ENCODE measurements at places on chromosomes 16 and 17.

DNA sequence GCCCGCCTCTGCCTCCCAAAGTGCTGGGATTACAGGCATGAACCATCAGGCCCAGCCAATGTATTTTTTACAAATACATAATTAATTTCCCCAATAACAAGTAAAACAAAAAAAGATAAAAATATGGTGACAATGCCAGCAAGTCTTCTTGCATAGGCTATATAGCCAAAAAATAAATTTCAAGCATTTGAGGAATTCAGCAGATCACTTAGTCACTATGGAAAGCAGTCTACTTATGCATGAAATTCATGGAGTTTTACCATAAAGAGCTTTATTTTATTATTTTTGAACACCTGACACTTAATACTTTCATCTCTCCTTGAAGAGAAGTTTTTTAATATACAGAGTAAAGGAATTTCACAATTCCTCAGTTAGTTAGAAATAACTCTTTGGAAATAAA is 56.4 kb downstream of the BRIP1 start:
- no peak for DNase-seq

GRCh38 chr17:79752175-79752574 is 21.4 kb downstream of the ENPP7 start:
- DNase-seq = no peak

GRCh38 chr17:43689814-43690213 is 28.1 kb upstream of the MEOX1 start:
- no peak for DNase-seq

DNA sequence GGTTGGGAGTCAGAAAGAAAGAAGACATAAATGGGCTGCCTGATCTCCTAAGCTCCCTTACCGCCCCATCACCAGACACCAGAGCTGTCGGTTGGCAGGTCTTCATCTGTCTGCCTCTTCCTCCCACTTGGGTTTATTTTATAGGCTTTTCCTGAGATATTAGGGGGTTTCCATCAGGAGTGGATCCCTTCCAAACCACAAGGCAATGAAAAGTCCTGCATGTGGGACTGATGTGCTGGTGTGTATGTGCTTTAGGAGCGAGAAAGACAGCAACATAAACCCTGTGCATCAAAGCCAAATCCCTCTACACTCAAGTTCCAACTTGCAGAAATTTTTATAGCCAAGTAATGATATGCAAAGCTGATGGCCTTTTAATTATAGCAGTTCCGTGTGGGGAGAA is 389.5 kb downstream of the SLC39A11 start:
- no peak for DNase-seq

DNA sequence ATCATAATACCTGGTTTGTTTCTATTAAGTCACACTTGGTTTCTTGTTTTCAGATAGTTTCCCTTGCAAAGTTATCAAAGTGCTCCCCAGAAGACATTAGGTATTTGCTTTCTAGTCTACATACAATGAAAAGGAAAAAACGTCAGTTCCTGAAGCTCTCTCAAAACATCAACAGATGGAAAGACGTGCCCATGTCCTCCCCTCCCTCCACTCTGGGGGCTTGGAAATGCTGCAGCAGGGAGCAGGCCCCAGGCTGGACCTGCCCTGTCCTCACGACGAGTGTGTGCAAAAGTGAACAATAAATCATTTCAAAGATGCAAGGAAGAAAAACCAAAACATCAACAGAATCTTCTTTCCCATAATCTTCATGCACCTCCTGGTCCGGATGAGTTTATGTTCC is 118.5 kb downstream of the USP22 start:
- no peak for DNase-seq

DNA sequence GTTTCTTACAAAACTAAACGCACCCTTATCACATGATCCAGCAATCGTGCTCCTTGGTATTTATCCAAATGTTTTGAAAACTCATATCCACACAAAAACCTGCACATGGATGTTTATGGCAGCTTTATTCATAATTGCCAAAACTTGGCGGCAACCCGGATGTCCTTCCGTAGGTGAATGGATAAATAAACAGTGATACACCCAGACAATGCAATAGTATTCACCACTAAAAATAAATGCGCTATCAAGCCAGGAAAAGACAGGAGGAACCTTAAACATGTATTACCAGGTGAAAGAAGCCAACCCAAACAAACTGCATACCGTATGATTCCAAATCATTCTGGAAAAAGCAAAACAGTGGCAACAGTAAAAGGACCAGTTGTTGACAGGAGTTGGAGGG is 10.0 kb downstream of the SPATA32 start:
- no peak for DNase-seq

- no peak for DNase-seq
Observed at GRCh38 chr17:40058186-40058784, 4.1 kb upstream of the MED24 start.

- no peak for DNase-seq
Observed at GRCh38 chr17:58487589-58488427, at the start of gene HSF5. TSS of gene HSF5 (minus strand) at chr17:58488408. CDS start at chr17:58488274, 134 bp downstream.

DNA sequence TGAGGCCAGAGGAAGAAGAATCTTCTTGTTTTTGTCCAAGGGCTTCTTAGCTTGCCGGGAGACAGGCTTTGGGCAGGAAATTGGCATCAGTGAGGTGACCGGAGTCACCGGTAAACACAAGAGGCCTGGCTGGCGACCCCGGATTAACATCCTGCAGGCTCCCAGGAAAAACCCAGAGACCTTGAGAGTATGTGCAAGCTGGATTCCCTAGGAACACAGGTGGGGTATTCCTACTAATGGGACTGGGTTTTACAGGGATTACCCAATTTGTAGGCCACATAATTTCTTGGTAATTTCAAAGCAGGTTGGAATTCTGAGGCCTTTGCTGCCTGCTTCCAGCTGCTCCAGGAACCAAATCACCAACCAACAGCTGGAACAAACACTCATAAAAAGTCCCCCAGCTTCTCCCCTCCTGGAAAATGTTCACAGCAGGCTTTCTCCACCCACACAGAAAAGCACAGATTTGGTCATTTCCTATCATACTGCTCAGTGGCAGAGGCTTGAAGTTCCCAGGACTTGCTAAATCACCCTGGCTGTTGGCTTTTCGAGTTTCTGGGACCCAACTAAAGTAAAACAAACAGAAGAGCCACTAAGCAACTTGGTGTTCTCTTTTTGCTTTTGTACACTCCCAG is 258.8 kb downstream of the IRF8 start:
- no peak for DNase-seq

DNA sequence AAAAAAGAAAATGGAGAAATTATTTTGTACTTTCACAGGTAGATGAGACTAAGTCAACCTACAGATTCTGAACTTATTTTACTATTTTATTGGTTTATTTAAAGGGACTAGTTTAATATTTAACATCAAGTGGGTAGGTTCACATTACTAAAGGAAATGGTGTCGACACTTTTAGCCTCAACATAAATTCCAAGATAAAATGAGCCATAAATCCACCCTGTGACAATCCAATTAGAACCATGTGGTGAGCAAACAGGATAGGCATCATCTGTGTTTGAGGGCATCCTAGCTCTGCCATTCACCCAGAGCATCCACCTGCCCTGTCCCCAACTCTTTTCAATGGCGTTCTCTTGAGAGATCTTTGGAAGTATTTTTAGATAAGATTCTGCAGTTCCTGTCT is 92.8 kb upstream of the PMFBP1 start:
- no peak for DNase-seq

GRCh38 chr17:81556175-81556691 is 4.1 kb upstream of the FAAP100 start:
- DNase-seq = no peak

GRCh38 chr17:78125976-78126894 is 2.3 kb downstream of the TMC6 start:
- DNase-seq = no peak

GRCh38 chr17:624341-624860 is 90.2 kb downstream of the VPS53 start:
- DNase-seq = no peak

DNA sequence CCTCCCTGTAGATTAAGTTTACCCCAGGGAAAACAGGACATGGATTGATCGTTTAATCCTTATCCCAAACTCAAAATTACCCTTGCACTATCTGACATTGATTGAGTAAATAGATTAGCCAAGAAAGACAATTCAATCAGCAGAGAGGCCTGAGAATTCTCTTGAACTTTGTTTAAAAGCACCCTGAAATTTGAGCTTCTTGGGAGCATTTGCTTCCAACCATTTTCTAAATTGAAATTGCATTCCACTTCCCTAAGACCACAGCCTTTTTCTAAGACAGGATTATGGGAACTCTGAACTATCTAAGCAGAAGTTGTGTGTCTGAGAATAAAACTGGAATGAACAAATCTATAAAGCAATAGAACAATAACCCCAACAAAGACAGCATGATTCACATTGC is 76.6 kb upstream of the TNRC6A start:
- DNase-seq = no peak

DNA sequence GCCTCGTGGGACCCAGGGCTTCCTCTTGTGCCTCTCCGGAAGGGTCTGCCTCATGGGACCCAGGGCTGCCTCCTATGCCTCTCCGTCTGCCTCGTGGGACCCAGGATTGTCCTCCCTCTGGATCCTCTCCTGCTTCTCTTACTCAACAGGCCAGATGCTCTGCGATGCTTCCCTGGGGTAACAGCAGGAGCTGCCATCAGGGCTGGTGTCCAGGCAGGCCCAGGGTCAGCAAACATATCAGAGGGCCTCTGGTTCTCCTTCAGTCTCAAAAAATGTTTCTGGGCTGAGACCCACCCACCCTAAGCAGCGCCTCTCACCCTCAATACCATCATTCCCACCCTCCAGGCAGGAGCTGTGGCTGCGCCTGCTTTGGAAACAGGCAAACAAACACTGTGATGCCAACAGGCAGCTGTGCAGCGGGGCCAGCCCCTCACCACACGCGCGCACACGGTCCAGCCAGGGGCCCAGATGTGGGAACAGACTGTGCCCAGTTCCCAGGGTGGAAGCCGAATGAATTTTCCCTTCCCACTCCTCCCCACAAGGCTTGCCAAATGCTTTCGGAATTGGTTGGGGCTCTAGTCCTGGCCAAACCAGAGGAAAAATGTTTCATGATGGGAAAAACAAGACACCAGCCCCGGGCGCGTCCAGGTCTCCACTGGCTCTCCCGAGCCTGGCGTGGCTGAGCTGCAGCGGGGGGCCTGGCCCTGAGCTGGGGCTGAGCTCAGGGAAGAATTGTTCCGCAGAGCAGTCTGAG is 11.3 kb downstream of the TIMM22 start:
- no peak for DNase-seq

DNA sequence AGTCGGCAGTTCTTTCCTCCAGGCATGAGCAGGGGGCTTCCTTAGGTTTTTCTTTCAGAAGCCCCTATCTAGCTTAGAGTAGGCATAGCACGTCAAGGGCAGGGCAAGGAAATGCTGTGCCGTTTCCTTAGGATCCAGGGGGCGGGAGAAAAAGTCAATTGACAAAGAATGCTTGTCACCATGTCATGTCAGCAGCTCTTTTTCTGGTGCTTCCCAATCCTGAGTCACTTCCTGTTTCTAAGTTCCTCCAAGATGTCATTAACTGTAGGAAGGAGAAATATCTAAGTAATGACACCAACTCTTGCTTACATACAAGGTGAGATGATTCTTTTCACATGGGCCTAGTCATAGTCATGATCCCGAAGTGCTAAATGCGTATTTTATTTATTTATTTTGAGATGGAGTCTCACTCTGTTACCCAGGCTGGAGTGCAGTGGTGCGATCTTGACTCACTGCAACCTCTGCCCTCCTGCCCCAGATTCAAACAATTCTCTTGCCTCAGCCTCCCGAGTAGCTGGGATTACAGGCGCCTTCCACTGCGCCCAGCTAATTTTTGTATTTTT is 35.2 kb downstream of the GJC1 start:
- no peak for DNase-seq

DNA sequence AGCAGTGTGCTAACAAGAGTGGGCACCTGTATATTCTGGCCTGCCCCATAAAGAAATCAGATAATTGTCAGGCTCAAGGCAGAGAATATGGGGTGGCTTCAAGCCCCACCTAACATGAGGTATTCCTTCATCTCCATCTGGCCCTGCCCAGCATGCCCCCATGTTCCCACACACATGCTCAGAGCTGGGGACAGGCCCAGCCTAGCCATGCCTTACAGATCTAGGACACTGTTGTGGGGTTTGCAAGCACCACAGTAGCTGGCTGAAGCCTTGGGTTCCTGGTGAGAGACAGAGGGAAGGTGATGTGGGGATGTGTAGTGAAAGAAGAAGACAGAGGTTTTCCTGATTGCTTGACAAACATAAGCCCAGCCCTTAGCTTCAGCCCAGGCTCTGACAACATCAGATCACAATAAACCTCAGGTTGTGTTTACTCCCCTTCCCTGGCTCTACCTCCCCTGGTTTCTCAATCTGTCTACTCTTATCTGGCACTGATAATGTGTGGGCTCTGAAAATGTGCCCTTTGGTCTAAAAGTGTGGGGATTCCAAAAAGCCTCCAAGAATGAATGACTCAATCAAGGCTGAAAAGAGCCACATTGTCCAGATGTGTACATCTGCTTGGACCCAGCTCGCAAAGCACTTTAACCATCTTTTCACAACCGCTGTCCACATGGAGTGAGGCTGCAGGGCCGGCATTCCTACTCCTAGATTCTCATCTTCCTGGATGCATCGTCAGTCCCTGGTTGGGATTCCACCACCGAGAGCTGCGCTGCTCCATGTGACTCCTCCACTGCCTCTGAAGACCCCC is 34.4 kb downstream of the CDRT4 start:
- no peak for DNase-seq

DNA sequence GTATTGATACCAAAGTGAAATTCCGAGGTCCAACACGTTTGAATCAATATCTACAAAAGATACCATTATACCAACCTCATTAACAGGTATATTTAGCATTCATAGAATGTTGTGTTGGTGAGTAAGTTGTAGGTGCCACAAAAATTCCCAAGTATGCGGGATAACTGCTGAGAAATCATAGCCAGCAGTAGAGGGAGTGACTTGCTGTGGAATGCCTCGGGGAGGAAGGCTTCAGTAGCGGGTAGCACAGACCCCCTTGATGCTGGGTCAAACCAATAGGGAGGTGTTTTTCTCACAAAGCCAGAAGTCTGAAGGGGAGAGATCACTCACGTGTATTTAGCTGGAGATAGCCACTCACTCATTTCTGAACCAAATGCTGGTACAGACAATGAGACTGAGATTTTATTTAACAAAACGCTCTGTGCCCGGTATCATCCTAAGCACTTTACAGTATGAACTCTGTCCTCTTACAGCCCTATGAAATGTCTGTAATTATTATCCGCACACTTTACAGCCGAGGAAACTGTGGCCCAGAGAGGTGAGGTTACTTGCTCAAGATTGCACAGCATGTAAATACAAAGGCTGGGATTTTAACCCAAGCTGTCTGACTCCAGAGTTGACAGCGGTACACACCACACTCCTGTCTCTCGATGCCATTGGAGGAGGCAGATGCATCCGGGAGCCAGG is 23.1 kb downstream of the HSBP1 start:
- DNase-seq = no peak

GRCh38 chr17:60665602-60666001 is 12.0 kb upstream of the BCAS3 start:
- DNase-seq = no peak

DNA sequence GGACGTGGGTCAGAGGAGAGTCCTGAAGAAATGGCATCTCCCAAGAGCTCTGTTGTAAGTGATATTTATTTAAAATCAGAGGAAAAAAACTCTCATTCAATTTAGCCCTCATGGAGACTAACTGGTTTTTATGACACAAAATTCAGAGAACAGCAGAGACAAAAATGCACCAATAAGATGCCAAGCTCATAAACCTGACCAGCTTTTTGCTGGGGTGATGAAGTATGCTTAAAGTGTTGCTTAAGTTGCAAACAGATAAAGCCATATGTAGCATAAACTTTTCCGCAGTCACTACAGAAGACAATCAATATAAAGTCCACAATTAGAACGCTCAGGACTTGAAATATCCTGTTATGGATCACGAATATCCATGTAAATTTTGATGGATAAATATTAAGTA is 124.0 kb upstream of the CORO6 start:
- DNase-seq = no peak

- DNase-seq = no peak
Observed at GRCh38 chr16:57253466-57253865, 8.4 kb downstream of the ARL2BP start.
